ENCODE measurements at places on chromosomes 2 and 18.

DNA sequence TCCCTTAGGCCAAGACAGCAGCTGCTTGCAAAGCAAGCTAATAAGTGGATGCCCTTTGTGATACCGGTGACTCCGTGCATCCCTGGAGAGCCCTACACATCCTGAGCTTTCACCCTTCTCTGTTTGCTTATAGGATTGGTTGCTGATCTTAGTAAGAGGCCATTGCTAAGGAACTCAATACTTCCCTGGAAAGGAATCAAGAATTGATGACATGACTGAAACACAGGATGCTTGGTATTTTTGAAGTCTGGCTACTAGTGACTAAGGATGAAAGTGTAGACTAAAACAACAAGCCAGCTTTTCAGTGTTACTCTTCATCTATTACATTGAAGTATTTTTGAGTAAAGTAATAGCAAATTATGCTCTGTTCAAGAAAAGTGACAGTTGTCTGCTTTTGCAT is 123.0 kb upstream of the SERPINE2 start:
- no peak for DNase-seq

DNA sequence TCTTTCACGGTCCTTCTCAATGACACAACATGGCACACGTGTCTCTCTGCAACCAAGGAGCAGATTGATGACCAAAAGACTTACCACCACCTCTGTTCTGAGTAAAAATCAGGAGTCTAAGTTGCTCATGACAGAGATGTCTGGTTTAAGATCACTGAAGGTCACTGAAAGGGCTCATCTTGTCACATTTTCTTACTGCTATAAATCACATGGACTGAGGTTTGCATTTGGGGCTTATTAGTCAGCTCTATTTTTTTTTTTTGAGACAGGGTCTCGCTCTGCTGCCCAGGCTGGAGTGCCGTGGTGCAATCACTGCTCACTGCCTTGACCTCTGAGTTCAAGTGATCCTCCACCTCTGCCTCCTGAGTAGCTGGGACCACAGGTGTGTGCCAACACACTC is 19.4 kb downstream of the CFLAR start:
- DNase-seq = no peak

DNA sequence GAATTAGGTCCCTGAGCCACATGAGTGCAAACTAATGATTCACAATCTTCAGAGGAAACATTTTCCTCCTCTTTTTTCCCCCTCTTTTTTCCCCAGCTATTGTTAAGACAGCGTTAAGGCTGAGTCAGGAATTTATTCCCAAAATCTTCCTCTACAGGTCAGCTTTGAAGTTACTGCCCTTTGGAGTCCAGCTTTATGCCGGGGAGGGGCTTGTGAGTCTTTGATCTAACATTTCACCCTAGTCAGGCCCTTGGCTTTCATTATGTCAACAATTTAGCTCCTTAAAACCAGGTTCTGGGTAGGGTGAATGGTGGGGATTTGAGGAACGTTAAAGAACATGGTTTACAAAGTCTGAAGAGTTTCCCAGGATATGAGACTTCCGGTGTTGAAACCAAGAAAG is 91.0 kb upstream of the LYPD1 start:
- DNase-seq = no peak

- DNase-seq = no peak
Observed at GRCh38 chr2:60159519-60159918, 393.9 kb downstream of the BCL11A start.

DNA sequence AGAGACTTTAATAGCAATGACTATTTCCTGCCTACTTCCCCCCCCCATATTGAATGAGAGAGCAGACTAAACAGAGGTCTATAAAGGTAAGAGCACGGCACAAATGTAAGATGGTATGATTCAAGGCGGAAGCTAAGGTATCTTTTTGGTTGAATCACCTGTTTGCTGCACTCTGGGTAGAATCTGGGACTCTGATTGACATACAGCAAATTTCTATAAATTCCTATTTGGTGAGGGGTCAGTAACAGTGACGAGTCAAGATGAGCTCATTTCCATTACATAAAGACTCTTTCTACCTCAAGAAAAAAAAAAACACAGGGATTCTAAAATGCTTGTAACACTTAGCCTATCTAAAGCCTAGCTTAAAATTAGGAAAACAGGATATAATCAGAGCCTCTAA is 297.3 kb downstream of the TNS1 start:
- no peak for DNase-seq

DNA sequence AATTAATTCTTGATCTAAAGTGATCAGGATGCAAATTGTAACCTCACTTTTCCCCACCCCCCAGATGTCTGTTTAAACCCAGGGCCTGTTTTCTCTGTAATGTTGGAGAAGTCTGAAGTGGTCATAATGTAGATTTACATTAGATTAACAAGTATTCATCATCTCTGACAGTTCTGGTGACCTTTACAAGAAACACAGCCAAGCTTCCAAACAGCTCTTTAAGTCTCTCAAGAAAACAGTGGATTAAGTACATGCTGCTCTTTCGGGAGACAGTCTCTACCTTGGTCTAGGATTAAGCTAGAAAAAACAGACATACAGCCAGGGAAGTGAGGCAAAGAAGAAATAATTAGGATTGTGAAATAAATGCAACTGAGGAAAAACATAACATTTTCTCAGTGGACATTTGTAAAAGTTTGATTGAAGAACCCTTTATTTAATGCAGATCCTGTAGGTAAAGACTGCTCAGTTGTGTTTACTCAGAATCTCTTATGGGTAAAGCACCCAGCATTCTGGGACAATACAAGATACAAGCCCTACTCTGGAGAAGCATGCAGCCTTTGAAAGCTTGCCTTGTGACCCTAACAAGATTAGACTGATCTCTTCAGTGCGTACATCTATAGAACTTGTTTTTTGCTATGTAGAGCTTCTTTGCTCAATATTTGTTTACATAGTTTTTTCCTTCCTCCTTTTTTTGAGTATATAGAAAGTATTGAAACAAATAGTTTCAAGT is 203.9 kb downstream of the PHLPP1 start:
- no peak for DNase-seq

GRCh38 chr2:46230115-46230571 is 67.1 kb upstream of the EPAS1 start:
- DNase-seq = no peak

- DNase-seq = no peak
Observed at GRCh38 chr18:59737776-59738300, 40.6 kb upstream of the CCBE1 start.

DNA sequence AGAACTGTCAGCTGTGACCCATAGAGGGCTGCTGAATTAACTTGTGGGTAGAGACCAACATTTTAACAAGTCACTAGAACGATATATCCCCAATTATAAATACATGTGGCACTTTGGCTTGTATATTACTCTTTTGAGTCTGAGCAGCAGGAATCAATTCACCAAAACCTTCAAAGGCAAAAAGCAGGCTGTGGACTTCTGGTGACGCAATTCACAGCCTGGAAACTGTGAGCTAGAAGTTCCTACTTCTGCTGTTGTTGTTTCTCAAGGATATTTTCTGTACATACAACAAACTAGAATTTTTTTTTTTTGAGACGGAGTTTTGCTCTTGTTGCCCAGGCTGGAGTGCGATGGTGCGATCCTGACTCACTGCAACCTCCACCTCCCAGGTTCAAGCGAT is 37.3 kb downstream of the PTCD3 start:
- no peak for DNase-seq

- no peak for DNase-seq
Observed at GRCh38 chr2:186125625-186126024, 360.4 kb upstream of the ZC3H15 start.

- DNase-seq = no peak
Observed at GRCh38 chr2:191063584-191063983, 49.6 kb upstream of the STAT1 start.

GRCh38 chr2:23635442-23636340 is 250.7 kb downstream of the KLHL29 start:
- no peak for DNase-seq

DNA sequence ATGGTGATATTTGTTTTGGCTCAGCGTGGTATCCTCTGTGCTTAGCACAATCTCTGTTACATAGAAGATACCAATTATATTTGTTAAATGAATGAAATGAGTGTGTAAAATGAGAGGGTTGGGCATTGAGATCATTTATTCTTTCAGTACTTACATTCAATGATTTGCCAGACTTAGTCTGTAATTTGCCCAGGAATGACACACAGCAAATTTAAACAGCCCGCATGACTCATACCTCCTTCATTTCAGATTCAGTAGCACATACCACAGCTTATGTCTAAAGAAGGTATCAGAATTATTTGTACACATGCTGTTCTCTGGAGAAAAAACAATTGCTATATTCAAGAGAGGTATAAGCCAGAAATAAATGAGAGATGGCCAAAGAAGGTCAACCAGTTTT is 37.0 kb downstream of the KLHL14 start:
- no peak for DNase-seq

- DNase-seq = no peak
Observed at GRCh38 chr2:165587335-165587938, 117.9 kb downstream of the CSRNP3 start.
